ENCODE measurements at places on chromosomes 7 and 10. TPM values are rescaled to one million over a fixed set of nuclear protein-coding genes. Genes with fewer than 3 reads are reported as not detected.

Gene PKD2L1
- total RNA-seq: 0.07 TPM

Gene CHAT
- not detected for total RNA-seq

Gene RNF148
- not detected for total RNA-seq

Gene CARD11
- 1.8 TPM for total RNA-seq

Measured in A549 treated with RU486 at 1 μM for 4 hours (cell line).